ENCODE measurements at places on chromosomes 1 and 21. TPM values are rescaled to one million over a fixed set of nuclear protein-coding genes. Genes with fewer than 3 reads are reported as not detected.
A peak's percentile ranks its signal among the peaks of the same experiment; 100 is the strongest.

Gene CD52
- total RNA-seq = 348 TPM

Gene MYOG
- total RNA-seq = not detected

Gene KCND3
- total RNA-seq = 6.3 TPM

Gene WNT3A
- total RNA-seq = 10.1 TPM

Gene CCDC185
- total RNA-seq = not detected

Gene PRDM15
- 7.4 TPM for total RNA-seq

- no peak overlapping the region for H3K4me3 ChIP-seq
- no peaks in the 10 kb centered on the region for H3K36me3 ChIP-seq
- no peaks in the 10 kb centered on the region for H3K27me3 ChIP-seq
- H3K4me1 ChIP-seq = no peaks in the 10 kb centered on the region
- H3K27ac ChIP-seq = no peak overlapping the region
- no peak for DNase-seq
These were observed 330.0 kb downstream of the BARHL2 start for GRCh38 chr1:90386899-90387720.

GRCh38 chr1:18707696-18708257 is 77.1 kb downstream of the PAX7 start:
- no peaks in the 10 kb centered on the region for H3K36me3 ChIP-seq
- no peak overlapping the region for H3K4me3 ChIP-seq
- no peak overlapping the region for H3K27ac ChIP-seq
- peaks cover 19% of the 10 kb centered on the region for H3K27me3 ChIP-seq

- H3K4me3 ChIP-seq = no peak overlapping the region
- H3K27ac ChIP-seq = peak overlapping the region; percentile 53
- DNase-seq = no peak
- peaks cover 33% of the 10 kb centered on the region for H3K4me1 ChIP-seq
- H3K36me3 ChIP-seq = no peaks in the 10 kb centered on the region
These were observed 83.2 kb upstream of the HOOK1 start for GRCh38 chr1:59731591-59731990.

DNA sequence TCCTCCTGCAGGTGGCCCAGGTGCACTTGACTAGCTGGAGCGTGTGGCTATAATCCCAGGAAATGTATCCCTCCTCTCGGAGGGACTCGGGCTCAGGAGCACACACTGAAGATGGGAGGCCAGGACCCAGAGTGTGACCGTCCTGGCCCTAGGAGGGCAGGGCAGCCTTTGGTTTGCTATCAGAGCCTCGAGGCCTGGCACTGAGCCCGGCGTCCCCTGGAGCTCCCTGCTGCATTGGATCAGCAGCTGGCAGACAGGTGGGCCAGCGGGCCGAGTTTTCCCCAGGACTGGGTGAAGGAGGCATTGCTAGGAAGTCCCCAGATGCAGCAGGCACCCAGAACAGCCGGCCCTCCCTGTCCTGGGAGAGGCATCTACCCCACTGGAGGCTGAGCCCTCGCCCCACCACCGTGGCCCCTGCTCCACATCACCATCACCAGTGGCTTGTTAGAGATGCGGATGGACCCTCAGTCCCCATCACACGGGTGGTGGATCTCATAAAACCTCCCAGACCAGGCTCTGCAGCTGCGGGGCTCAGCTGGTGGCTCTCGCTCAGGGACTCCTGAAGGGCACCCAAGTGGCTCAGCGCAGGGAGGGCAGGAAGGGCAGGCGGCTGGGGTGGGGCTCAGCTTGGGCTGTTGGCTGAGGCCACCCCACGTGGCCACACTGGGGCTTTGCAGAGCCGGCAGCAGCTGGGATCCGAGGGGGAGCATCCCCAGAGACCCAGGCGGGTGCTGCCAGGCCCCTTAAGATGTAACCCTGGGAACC is 32.7 kb upstream of the POFUT2 start:
- peak overlapping the region; percentile 85 for H3K27ac ChIP-seq
- no peaks in the 10 kb centered on the region for H3K27me3 ChIP-seq
- H3K4me3 ChIP-seq = no peak overlapping the region
- peak; percentile 64 for DNase-seq

DNA sequence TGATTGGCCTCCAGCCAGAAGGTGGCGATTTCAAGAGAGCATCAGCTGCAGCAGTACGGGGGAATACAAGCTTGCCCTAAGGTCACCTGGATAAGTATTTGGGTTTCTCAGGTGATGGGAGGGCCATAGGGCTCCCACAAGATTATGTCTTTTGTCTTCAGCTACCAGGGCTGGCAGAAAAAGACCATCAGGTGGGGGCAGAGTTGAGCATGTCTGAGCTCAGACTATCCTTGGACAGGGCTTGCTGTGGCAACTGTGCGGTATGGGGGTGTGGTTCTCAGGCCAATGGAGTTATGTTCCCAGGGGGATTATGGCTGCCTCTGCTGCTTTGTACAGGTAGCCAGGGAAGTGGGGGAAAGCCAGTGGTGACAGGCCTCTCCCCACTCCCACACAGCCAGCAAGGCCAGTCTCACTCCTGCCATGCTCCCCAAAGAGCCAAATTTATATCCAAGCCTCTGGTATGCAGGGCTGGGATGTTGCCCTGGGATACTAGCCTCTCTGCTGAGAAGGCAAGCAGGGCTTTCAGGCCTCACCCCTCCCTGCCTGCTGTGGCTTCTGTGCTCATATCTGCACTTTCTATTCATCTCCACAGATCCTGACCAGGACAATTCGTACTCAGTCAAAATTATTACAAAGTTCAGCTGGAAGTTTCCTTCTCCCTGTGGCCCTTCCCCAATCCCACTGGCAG is 26.6 kb upstream of the CD84 start:
- H3K27me3 ChIP-seq = no peaks in the 10 kb centered on the region
- DNase-seq = no peak
- no peak overlapping the region for H3K27ac ChIP-seq
- no peaks in the 10 kb centered on the region for H3K36me3 ChIP-seq
- H3K4me3 ChIP-seq = no peak overlapping the region

DNA sequence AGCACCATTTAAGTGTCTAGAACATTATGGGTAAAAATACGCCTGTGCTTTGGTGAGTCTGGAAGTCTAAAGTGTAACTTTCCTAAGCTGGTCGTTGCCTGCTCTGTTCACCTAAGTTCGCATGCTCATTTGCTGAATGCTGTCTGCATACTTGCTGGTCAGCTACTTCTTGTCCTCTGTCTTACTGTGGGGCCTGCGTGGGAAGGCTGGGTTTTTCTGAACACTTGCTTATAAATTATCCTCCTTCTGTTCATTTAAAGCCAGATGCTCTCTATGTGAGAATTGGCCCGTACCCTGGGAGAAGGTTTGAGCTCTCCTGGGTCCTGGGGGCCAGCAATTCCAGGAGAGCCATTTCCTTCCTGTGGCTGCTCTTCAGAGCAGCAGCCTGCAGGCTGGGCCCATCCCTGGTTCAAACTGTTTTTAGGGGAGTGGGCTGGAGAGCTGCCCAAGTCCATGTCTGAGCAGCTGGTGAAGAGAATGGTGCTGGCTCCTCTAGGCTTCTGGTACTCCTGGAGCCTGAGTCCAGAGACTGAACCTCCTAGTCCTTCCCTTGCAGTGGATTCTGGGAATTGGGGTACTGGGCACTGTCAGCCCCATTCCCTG is 75.7 kb downstream of the GALNT2 start:
- no peaks in the 10 kb centered on the region for H3K36me3 ChIP-seq
- no peaks in the 10 kb centered on the region for H3K27me3 ChIP-seq
- peaks cover 9% of the 10 kb centered on the region for H3K4me1 ChIP-seq
- DNase-seq = no peak
- H3K27ac ChIP-seq = no peak overlapping the region

DNA sequence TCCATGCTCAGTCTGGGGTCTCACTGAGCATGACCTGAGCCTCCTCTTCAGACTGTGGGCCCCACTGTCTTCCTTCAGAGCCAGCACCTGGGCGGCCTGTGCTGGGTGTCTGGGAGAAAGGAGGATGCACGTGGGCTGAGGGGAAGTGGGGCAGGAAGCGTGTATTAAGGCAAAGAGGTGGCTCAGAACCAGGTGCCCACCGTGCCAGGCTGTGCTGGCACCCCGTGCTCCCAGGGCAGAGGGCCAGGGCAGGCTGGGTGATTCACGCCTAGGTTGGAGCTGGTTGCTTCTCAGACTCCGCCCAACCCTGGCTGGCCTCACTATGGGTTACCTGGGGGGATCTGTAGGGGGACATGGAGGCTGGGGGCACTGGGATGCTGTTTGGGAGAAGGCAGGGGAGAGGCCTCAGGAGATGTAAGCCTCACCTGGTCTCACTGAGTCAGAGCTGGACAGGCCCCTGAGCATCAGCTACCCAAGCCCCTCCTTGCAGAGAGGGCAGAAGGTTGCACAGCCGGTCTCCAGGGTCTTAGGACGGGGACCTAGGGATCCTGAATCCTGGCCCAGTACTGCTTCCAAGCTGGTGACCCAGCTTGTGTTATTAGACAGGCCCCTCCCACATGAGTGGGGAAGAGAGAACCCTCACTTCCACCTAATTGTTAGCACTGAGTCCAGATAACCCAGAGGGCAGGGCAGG is 18.6 kb upstream of the PADI1 start:
- peaks cover 6% of the 10 kb centered on the region for H3K27me3 ChIP-seq
- no peak for DNase-seq
- no peaks in the 10 kb centered on the region for H3K4me1 ChIP-seq
- H3K36me3 ChIP-seq = no peaks in the 10 kb centered on the region

- no peak overlapping the region for H3K4me3 ChIP-seq
- no peak overlapping the region for H3K27ac ChIP-seq
- H3K36me3 ChIP-seq = no peaks in the 10 kb centered on the region
- H3K27me3 ChIP-seq = no peaks in the 10 kb centered on the region
- no peak for DNase-seq
These were observed 28.2 kb downstream of the VAV3 start for GRCh38 chr1:107936498-107937481.

DNA sequence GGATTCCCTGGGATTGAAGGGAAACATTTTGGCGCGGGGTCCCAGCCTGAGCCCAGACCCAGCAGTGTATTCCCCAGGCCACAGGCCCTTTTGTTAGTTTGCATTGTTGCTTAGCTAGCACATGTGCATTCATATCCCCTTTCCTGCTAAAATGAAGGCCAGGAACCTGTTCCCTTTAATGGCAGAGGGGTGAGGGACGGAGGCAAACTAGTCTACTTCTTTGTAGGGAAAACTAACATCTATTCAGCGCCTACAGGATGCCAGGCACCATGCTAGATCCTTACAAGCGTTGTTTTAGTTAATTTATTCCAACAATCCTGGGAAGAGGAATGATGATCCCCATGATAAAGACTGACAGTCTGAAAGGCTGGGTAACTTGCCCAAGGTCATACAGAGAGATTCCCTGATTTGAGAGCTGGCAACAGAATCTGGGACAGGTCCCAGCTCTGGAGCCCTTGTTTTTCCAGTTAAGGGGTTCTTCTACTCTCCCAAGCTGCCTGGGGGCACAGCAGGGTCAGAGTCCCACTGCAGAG is 595 bp upstream of the E2F2 start:
- DNase-seq = no peak
- H3K4me3 ChIP-seq = peak overlapping the region; percentile 39
- H3K4me1 ChIP-seq = peaks cover 50% of the 10 kb centered on the region
- H3K27ac ChIP-seq = no peak overlapping the region
- no peaks in the 10 kb centered on the region for H3K36me3 ChIP-seq

GRCh38 chr1:243179720-243180119 is 75.4 kb downstream of the CEP170 start:
- H3K4me3 ChIP-seq = no peak overlapping the region
- no peak for DNase-seq
- peaks cover under 1% of the 10 kb centered on the region for H3K36me3 ChIP-seq

DNA sequence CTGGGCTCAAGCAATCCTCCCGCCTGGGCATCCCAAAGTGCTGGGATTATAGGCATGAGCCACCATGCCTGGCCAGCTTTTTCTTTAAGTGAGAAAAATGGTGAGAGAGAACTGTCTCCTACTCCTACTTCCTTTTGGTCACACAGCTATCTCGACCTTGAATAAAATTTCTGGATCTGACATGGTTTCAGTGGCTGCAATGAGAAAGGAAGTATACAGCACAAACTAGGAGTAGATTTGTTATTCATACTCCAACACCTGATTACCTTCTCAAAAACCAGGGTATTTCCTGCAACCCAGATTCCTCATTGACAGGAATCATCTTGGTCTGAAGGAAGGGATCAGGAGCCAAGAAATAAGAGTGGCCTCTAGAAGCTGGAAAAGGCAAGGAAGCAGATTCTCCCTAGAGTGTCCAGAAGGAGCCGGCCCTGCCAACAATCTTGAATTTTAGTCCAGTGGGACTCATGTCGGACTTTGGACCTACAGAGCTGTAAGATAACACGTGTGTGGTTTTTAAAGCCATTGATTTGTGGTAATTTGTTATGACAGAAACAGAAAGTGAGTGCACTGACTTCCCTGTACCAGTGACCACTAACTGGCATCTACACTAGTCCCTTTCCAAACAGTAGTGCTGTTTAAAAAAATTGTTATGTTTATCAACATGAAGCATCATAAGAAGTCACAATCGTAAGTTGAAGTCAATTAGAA is 516.6 kb downstream of the SMYD3 start:
- DNase-seq = no peak
- no peaks in the 10 kb centered on the region for H3K36me3 ChIP-seq
- H3K4me3 ChIP-seq = no peak overlapping the region
- peaks cover 10% of the 10 kb centered on the region for H3K4me1 ChIP-seq

- no peak for DNase-seq
- no peak overlapping the region for H3K27ac ChIP-seq
- no peak overlapping the region for H3K4me3 ChIP-seq
- H3K36me3 ChIP-seq = no peaks in the 10 kb centered on the region
- no peaks in the 10 kb centered on the region for H3K27me3 ChIP-seq
These were observed 31.9 kb downstream of the UBE4B start for GRCh38 chr1:10064416-10065343.

- H3K36me3 ChIP-seq = no peaks in the 10 kb centered on the region
- H3K4me3 ChIP-seq = no peak overlapping the region
- no peaks in the 10 kb centered on the region for H3K27me3 ChIP-seq
- DNase-seq = no peak
- H3K4me1 ChIP-seq = no peaks in the 10 kb centered on the region
- no peak overlapping the region for H3K27ac ChIP-seq
These were observed 663.7 kb downstream of the PTPRC start for GRCh38 chr1:199302554-199302953.

DNA sequence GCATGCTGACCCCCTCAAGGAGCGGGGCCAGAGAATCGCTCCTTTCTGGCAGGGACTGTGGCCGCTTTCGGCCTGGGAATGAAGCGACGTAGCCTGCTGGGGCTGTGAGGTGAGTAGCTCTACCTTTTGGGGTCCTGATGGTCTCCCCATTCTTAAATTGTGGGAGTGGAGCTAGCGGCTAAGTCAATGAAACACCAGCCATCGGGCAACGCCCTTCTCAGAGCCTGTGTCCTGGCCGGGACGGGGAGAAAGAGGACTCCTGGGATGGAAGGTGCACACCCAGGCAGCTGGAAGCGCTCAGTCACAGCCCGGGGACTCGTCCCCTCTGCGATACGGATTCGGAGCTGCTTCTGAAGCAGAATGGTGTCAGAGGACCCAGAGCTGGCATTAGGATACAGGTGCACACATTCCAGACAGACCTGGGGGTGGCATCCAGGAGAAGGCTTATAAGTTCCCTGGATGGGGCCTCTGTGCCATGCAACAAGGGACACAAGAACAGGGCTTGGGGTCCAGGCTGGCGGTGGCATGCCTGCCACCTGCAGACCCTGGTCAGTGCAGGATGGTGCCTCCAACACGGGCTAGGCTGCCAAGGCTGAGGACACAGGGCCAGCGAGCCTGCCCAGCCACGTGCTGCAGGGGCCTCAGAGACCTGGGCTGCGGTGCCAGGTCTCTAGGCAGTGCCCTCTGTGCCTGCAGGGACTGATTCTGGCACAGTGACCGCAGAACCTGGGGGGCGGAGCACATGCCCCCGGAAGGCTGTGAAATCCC is 945 bp upstream of the WNT9A start:
- H3K36me3 ChIP-seq = no peaks in the 10 kb centered on the region
- peaks cover 11% of the 10 kb centered on the region for H3K27me3 ChIP-seq
- peaks cover 22% of the 10 kb centered on the region for H3K4me1 ChIP-seq
- peak; percentile 58 for DNase-seq

- no peaks in the 10 kb centered on the region for H3K27me3 ChIP-seq
- H3K36me3 ChIP-seq = peaks cover 28% of the 10 kb centered on the region
- no peak overlapping the region for H3K27ac ChIP-seq
- no peak for DNase-seq
These were observed 75.2 kb upstream of the NEK2 start for GRCh38 chr1:211750599-211750998.
